ENCODE measurements at places on chromosomes 1 and 21.

DNA sequence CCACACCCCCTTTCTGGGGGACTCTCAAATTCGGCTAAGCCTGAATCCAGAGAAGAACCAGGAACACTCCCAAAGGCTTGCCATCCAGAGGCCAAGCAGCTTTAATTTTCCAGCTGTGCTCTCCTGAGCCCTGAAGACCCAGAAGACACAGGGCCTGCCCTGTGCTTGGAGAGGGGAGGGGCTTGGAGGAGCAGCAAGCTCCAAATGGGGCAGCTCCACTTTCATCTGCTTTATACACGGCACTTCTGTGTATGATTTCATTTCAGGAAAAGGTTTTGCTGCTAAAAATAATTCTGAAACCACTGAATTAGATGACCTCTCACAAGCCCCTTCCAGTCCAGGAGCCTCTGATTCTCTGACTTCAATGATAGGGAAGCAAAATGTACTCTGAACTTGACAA, 39.2 kb upstream of the CTTNBP2NL start:
- no peak for ATAC-seq

GRCh38 chr1:83706354-83706938, 292.5 kb downstream of the TTLL7 start:
- no peak for ATAC-seq

GRCh38 chr21:36854391-36854790, 112.1 kb downstream of the HLCS start:
- ATAC-seq: peak; percentile 78

- no peak for ATAC-seq
These were observed 20.0 kb upstream of the RD3 start for GRCh38 chr1:211511947-211512346.

DNA sequence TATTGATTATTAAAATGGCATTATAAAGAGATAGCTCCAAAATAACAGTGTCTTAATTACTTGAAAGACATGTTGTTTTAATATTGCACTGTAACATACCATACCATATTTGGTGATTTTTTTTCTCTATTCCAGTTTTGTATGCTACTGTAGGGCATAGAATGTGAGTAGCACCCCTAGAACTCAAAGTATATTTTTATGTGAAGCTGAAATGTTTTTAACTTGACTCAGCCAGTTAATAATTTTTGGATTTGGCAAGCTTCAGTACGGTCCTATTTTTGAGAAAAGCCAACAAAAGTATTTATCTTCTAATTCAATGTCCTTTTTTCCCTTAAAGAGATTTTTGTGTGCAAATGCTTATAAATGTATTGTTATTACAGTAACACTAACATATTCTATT, 593.8 kb downstream of the USP25 start:
- ATAC-seq: no peak

DNA sequence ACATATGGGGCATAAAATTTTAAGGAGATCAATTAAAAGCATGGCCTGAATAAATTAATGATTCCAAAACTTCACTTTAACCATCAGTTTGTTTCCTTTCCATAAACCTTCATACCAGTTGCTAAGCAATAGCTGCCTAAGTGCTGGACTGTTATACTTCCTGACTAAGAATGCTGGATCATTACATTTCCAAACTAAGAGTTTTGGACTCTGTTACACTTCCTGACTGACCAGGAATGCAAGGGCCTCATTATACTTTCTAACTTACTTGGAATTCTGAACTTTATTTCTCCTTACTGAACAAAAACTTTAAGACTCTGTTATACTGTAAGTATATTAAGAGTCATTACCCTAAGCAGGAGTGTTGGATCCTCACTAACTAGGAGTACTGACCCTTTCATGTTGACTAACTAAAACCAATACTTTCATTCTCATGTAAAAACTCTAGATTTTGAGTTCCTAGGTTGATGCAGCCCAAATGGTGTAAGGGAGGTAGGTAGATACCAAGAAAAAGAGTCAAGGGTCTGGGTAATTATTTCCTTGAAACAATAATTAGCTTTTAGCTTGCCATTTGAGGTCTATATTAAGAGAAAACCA, 118.2 kb downstream of the FAF1 start:
- peak; percentile 73 for ATAC-seq

GRCh38 chr21:41786509-41786987, 19.7 kb upstream of the RIPK4 start:
- peak; percentile 47 for ATAC-seq

- no peak for ATAC-seq
These were observed 65.6 kb downstream of the MTR start for GRCh38 chr1:236860674-236861073.

GRCh38 chr1:230067871-230068620, 1.0 kb downstream of the GALNT2 start:
- ATAC-seq: peak; percentile 73

DNA sequence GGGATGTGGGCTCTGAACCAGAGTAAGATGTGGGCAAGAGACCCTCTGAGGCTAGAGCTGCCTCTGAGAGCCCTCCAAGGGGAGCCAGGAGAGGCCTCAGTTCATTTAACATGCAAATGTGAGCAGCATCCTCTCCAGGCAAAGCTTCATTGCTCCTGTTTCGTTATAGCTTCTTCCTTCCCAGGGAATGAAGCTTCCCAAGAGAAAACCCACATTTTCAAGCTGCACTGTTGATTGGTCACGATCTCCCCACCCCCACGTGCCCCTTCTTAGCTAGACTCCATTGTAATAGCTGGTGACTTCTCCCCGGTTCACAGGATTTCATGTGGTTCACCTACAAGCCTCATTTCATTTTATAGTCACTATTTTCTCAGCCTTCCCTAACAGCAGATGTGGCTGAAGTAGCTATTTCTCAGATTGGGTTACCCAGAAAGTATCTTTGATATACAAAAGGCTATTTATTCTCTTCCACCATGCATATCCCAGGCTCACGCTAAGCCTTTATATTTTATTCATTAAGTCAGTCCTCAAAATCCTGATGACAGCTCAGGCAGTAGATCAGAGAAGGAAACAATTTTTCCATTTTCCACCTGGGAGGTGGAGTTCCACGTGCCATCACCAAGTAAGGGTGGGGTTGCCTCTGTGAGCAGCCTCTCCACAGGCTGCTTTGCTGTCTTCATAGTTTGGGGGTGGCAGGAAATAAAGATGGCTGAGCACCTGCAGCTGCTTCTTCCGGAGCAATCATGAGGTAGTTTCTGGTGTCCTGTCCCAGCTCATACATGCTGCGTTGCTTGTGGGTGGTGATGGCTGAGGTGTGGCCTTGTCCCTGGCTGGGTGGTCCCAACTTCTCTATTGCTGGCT, 178.3 kb upstream of the RAB4A start:
- ATAC-seq: no peak

- no peak for ATAC-seq
These were observed 595 bp downstream of the GABRD start for GRCh38 chr1:2019571-2020309.

GRCh38 chr1:72064196-72065075, 217.9 kb downstream of the NEGR1 start:
- no peak for ATAC-seq

DNA sequence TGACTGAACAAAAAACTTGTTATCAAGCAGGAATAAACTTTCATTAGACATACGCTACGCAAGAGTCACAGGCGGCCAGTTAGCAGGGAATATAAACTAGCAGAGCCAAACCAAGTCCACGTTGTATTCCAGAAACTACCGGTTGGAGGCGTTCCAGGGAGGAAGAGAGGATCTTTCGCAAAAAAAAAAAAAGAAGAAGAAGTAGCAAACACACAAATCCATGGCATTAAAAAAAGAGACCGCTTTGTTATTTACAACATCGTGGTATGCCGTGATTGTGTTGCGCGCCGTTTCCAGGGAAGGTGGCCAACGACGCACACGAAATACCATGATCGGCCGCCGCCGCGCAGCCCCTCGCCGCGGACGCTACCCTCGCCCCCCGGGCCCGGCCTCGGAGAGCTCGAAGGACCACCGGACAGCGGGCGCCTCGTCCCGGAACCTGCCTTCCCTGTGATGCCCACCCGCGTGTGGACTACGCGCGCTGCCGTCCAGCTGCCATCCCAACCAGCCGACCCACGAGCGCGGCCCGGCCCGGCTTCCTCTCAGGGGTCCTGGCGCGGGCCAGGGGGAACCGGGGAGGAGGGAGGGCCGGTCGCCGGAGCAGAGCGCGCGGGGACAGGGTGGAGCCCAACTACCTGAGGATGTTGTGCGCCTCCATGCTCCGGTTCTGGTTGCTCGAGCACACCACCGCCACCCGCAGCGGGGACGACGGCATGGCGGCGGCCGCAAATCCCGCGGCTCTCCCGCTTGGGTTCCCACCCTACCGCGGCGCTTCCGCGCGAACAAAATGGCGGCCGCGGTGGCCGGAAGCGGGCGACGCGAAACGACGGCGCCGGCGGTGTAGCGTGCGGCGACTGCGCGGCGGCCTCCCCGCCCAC, 581 bp downstream of the SSU72 start:
- peak; percentile 73 for ATAC-seq

- no peak for ATAC-seq
These were observed 595 bp upstream of the ZNHIT6 start for GRCh38 chr1:85708829-85709227.
